ENCODE measurements at places on chromosomes 2 and 18. TPM values are rescaled to one million over a fixed set of nuclear protein-coding genes. Genes with fewer than 3 reads are reported as not detected.

The PELI1 gene
- 53.0 TPM for total RNA-seq

The DOCK10 gene
- 4.1 TPM for total RNA-seq

The IL36A gene
- not detected for total RNA-seq

The MC4R gene
- total RNA-seq, result not detected

The AQP12B gene
- not detected for total RNA-seq

The CPO gene
- total RNA-seq, result not detected

The NUP35 gene
- 20.1 TPM for total RNA-seq

The POTEJ gene
- 0.47 TPM for total RNA-seq

The MREG gene
- 3.9 TPM for total RNA-seq

The PLCL1 gene
- 0.51 TPM for total RNA-seq

The CSRNP3 gene
- 0.51 TPM for total RNA-seq

The CPLX4 gene
- total RNA-seq, result not detected

The ECEL1 gene
- total RNA-seq, result not detected

The GAL3ST2 gene
- not detected for total RNA-seq

The FNDC4 gene
- 14.5 TPM for total RNA-seq

The RAPH1 gene
- 67.8 TPM for total RNA-seq

The HTR2B gene
- total RNA-seq, result 4.4 TPM

The HOXD13 gene
- total RNA-seq, result under 0.01 TPM

The MGAT4A gene
- total RNA-seq, result 89.5 TPM

The ACTG2 gene
- not detected for total RNA-seq

The RIT2 gene
- not detected for total RNA-seq

The DTNA gene
- 2.9 TPM for total RNA-seq

The TMEM169 gene
- total RNA-seq, result 0.85 TPM

The CHRNA1 gene
- 0.51 TPM for total RNA-seq

The IHH gene
- not detected for total RNA-seq

The EPB41L5 gene
- total RNA-seq, result 30.8 TPM

The CNOT9 gene
- 57.3 TPM for total RNA-seq

The CFAP221 gene
- total RNA-seq, result not detected

The MARS2 gene
- 9.4 TPM for total RNA-seq

The FAM237A gene
- not detected for total RNA-seq

The SLC30A3 gene
- total RNA-seq, result 17.9 TPM

The PLCD4 gene
- 4.7 TPM for total RNA-seq

The ETAA1 gene
- 22.7 TPM for total RNA-seq

The ZNF521 gene
- total RNA-seq, result 173 TPM

The TLX2 gene
- total RNA-seq, result not detected

The ASXL3 gene
- total RNA-seq, result 0.05 TPM

The C2orf66 gene
- total RNA-seq, result 0.14 TPM

The CD302 gene
- total RNA-seq, result 13.4 TPM

The DSG4 gene
- total RNA-seq, result not detected

The NR4A2 gene
- 0.17 TPM for total RNA-seq

The XDH gene
- total RNA-seq, result not detected

The ANKRD62 gene
- total RNA-seq, result not detected

The SYT4 gene
- not detected for total RNA-seq

The NEU2 gene
- not detected for total RNA-seq

The FIGN gene
- total RNA-seq, result 0.23 TPM

The LRPPRC gene
- total RNA-seq, result 58.0 TPM

The AGXT gene
- total RNA-seq, result not detected

The ZNG1B gene
- 28.6 TPM for total RNA-seq

The ANKRD29 gene
- 4.2 TPM for total RNA-seq

The SCYGR4 gene
- not detected for total RNA-seq

The NRP2 gene
- total RNA-seq, result 165 TPM

The HOXD1 gene
- 15.4 TPM for total RNA-seq

The RGPD4 gene
- not detected for total RNA-seq
